ENCODE measurements at places on chromosomes 11 and 22.

DNA sequence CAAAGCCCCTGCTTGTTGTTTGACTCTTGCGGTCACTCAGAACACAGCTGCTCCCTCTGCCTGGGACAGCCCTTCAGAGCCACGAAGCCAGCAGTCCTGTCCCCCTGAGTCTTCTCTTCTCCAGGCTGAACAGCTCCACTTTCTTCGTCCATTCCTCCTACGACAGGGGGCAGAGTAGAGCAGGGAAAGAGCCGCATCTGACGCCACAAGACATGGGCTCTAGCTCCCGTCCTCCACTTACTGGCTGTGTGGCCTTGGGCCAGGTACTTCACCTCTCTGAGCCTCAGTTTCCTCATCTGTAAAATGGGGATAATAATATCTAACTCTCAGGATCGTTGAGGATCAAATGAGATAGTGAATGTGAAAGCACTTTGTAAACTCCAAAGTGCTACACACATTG is 29.9 kb downstream of the CHRDL2 start:
- no peaks in the 10 kb centered on the region for H3K4me1 ChIP-seq
- H3K27me3 ChIP-seq: no peaks in the 10 kb centered on the region
- no peak for DNase-seq
- no peaks in the 10 kb centered on the region for H3K36me3 ChIP-seq

DNA sequence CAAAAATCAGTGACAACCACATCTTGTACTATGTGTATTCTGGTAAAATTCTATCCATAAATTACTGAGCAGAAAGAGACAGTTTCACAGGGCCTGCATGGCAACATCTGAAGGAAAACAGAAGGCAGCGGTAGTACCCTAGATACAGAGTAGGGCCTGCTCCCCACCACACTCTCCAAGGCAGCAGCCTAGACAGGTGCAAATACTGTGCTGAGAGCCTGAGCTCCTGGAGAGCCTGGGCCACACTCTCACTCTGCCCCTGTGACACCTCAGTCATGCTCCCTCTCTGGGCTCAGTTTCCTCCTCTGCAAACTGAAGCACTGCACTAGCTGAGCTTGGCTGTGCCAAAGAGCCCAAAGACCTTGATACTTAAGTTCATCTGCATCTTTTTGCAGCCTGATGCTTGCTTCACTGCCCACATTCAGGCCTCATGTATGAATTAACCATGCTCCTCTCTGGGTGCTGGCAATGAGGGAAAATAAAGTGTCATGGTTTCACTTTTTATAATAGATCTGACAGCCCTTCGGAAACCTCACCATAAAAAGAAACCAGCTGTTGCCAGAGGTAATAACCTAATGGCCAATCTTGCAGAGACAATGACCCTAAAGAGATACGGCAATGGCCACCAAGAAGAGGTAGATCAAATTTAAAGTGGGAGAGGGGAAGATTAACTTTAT is 104.7 kb downstream of the PLEKHA7 start:
- H3K36me3 ChIP-seq: no peaks in the 10 kb centered on the region
- H3K4me1 ChIP-seq: peaks cover 30% of the 10 kb centered on the region
- H3K27me3 ChIP-seq: no peaks in the 10 kb centered on the region

DNA sequence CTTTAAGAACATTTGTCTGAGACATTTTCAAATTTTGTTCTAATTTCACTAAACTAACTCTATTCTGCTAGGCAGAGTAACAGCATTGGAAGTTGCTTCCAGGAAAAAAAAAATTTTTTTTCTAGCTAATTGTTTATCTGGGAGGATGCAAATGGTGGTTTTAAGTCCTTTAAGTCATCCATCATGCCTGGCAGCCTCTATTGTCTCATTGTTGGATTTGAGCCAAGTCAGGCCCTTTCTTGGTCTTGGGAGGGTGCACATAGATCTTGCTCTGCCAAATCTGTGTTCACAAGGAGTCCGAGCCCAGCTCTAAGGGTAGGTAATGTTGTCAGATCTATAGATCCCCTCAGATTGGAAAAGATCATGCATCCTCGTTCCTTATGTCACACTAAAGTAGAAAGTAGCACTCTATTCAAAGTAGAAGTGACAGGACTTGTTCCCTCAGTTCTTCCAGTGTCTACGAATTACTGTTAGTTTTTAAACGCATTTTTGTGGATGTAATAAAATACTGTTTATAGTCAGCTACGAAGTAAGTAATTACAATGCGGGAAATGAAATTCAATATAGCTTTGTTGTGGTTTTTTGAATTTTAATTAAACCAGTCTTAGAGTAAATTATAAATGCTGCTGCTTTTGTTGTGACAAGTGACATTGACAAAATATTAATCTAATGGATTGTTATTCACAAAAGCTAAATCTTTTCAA is 166.0 kb upstream of the RASSF10 start:
- DNase-seq: no peak
- H3K27me3 ChIP-seq: no peaks in the 10 kb centered on the region
- no peak overlapping the region for H3K4me3 ChIP-seq
- no peak overlapping the region for H3K27ac ChIP-seq
- no peaks in the 10 kb centered on the region for H3K4me1 ChIP-seq

GRCh38 chr22:50398831-50399648 is 55.9 kb downstream of the PPP6R2 start:
- no peak overlapping the region for H3K4me3 ChIP-seq
- peaks cover 12% of the 10 kb centered on the region for H3K4me1 ChIP-seq
- no peak overlapping the region for H3K27ac ChIP-seq
- no peak for DNase-seq

DNA sequence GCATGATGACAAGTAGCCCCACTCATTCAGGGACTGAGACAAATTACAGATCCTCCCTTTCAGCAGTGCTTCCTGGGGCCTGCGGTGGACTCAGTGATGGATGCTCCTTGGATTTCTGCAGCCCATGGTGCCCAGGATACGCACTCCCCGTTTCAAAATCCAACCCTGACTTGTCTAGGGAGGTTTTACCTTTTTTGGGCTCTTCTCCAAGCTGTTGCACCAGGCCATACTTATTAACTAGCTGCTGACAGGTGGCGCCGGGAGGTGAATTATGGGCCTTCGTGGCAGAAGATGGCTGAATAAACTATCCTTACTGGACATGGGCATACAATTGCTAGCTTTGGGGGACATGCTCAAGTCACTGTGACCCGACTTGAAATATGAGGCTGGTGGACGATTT is 324.3 kb upstream of the SYN3 start:
- H3K36me3 ChIP-seq: no peaks in the 10 kb centered on the region
- no peaks in the 10 kb centered on the region for H3K4me1 ChIP-seq
- H3K27me3 ChIP-seq: no peaks in the 10 kb centered on the region

- 0 out of 2 replicates have a peak, but pooled peaks cover 2% of the 10 kb centered on the region for H3K4me1 ChIP-seq
- no peak overlapping the region for H3K27ac ChIP-seq
- H3K36me3 ChIP-seq: no peaks in the 10 kb centered on the region
- no peak overlapping the region for H3K4me3 ChIP-seq
- DNase-seq: no peak
Measured at GRCh38 chr11:112128483-112129121, 35.3 kb downstream of the IL18 start.

GRCh38 chr22:35343664-35344550 is 37.0 kb upstream of the HMOX1 start:
- peaks cover 7% of the 10 kb centered on the region for H3K4me1 ChIP-seq
- peaks cover 13% of the 10 kb centered on the region for H3K36me3 ChIP-seq
- no peaks in the 10 kb centered on the region for H3K27me3 ChIP-seq

GRCh38 chr11:965206-965775 is 39.6 kb downstream of the AP2A2 start:
- H3K27ac ChIP-seq: no peak overlapping the region
- H3K27me3 ChIP-seq: no peaks in the 10 kb centered on the region
- no peak for DNase-seq
- H3K4me3 ChIP-seq: no peak overlapping the region
- peaks cover 10% of the 10 kb centered on the region for H3K36me3 ChIP-seq
- no peaks in the 10 kb centered on the region for H3K4me1 ChIP-seq

DNA sequence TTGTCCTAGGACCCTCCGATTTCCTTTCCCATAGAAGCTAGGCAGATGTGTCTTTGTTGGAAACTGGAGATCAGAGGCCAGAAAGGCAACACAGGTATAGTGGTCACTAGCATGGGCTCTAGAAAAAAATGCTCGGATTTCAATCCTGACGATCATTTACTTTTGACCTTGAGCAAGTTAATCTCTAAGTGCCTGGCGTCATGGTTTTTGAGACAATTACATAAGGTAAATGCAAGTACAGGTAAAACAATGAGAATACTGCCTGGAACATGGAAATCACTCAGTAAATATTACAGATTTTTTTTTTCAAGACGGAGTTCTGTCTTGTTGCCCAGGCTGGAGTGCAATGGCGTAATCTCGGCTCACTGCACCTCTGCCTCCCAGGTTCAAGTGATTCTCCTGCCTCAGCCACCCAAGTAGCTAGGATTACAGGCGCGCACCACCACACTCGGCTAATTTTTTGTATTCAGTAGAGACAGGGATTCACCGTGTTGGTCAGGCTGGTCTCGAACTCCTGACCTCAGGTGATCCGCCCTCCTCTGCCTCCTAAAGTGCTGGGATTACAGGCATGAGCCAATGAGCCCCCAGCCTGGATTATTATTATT is 1.1 kb upstream of the DENND5A start:
- 0 out of 2 replicates have a peak, but pooled peaks cover 4% of the 10 kb centered on the region for H3K27me3 ChIP-seq
- H3K4me3 ChIP-seq: no peak overlapping the region
- H3K4me1 ChIP-seq: peaks cover 3% of the 10 kb centered on the region
- H3K36me3 ChIP-seq: no peaks in the 10 kb centered on the region
- H3K27ac ChIP-seq: no peak overlapping the region
- DNase-seq: no peak

DNA sequence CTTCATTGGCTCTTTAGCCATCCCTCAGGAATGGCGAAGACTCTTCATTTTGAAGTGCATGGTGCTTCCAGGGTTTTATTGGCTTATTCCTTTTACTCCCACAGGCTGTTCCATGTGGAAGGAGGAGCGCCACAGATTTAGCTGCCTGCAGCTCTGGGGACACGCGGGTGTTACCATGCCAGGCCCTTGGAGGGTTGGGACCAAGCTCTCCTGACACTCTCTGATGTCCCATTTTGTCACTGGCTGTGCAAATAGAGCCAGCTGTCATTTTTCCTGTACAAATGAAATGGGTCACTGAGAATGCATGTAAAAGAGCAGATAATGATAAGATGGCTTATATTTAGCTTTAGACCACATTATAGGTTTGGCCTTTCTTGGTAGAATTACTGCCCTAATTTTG is 9.2 kb downstream of the THYN1 start:
- no peak for DNase-seq
- peaks cover 10% of the 10 kb centered on the region for H3K36me3 ChIP-seq
- no peaks in the 10 kb centered on the region for H3K27me3 ChIP-seq

- DNase-seq: no peak
- H3K27me3 ChIP-seq: no peaks in the 10 kb centered on the region
- H3K27ac ChIP-seq: no peak overlapping the region
- H3K4me1 ChIP-seq: peaks cover 15% of the 10 kb centered on the region
Measured at GRCh38 chr11:2267306-2267850, 3.0 kb downstream of the ASCL2 start.

DNA sequence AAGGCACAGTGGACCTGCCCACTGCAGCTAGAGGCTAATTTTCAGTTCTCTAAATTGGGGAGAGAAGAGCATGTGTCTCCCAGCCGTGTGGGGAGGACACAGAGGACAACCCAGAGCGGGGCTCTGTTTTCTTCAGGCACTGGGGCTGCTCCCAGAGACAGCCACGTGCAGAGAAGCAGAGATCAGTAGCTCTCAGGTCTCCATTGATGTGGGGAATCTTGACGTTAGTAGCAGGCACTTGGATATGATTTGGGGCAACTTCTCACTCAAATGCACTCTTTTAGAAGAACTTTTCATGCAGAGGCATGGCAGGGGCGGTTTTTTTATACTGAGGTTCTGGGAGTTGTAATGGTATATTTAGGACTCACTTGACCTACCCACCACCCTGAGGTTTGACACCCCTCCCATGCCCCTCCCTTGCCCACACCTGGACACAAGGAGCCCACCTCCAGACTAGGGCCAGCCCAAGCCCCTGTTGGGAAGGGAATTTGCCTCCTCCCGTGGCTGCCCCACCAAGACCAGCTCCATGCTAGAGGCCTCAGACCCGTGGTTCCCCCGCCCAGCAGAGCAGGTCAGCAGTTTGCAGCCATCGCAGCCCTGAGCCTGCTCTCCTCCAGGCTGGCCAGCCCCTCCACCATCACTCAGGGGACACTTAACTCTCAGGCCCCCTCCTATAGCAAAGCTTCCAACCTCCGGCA is 94.2 kb upstream of the RTL6 start:
- no peak for DNase-seq
- H3K4me3 ChIP-seq: no peak overlapping the region
- peaks cover 2% of the 10 kb centered on the region for H3K27me3 ChIP-seq
- no peaks in the 10 kb centered on the region for H3K36me3 ChIP-seq
- no peak overlapping the region for H3K27ac ChIP-seq
- no peaks in the 10 kb centered on the region for H3K4me1 ChIP-seq

- no peaks in the 10 kb centered on the region for H3K36me3 ChIP-seq
- DNase-seq: no peak
- H3K4me3 ChIP-seq: no peak overlapping the region
- H3K4me1 ChIP-seq: no peaks in the 10 kb centered on the region
- H3K27ac ChIP-seq: no peak overlapping the region
- no peaks in the 10 kb centered on the region for H3K27me3 ChIP-seq
Measured at GRCh38 chr11:109796253-109796652, 296.9 kb upstream of the ZC3H12C start.

GRCh38 chr11:27367881-27368280 is 4.9 kb upstream of the CCDC34 start:
- peaks cover 3% of the 10 kb centered on the region for H3K4me1 ChIP-seq
- H3K27me3 ChIP-seq: no peaks in the 10 kb centered on the region
- no peaks in the 10 kb centered on the region for H3K36me3 ChIP-seq

DNA sequence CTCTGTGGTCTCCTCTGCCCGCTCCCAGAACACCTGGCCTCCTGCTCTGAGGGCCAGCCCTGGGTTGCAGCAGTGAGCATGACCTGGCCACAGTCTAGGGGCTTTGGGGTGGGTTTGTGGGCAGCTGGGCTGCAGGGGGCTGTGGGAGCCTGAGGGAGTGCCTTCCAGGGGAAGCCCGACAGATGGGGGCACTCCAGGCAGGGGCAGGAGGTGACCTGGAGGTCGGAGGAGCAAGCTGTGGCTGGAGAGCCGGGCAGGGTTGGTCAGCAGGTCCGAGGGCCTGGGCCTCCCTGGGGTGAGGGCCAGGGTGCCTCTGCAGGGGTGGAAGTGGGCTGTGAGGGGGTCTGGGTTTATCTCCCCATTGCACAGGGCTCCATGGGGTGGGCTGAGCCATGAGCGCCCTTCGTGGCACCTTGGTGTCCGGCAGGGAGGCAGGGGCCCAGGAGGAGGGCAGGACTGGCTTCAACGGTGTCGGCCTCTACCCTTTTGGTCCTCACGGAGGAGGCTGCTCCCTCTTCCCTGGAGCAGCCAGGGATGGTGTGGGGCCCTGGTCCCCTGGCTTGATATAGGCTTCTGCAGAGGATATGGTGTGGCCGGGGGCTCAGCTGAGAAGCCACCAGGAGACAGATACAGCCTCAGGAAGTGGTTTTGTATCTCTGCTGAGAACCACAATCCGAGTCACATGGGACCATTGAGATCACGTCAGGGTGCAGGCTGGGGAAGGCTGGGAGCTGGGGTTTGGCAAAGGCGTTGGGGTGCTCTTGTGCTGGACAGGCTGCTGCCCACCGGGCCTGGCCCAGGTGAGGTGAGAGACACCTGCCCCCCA is 22.3 kb downstream of the KCNQ1 start:
- peaks cover 10% of the 10 kb centered on the region for H3K4me1 ChIP-seq
- H3K27me3 ChIP-seq: no peaks in the 10 kb centered on the region
- no peak for DNase-seq

All from GM12878 (cell line).